AG10803 (cell line): ENCODE measurements at places on chromosomes 7 and 10.

DNA sequence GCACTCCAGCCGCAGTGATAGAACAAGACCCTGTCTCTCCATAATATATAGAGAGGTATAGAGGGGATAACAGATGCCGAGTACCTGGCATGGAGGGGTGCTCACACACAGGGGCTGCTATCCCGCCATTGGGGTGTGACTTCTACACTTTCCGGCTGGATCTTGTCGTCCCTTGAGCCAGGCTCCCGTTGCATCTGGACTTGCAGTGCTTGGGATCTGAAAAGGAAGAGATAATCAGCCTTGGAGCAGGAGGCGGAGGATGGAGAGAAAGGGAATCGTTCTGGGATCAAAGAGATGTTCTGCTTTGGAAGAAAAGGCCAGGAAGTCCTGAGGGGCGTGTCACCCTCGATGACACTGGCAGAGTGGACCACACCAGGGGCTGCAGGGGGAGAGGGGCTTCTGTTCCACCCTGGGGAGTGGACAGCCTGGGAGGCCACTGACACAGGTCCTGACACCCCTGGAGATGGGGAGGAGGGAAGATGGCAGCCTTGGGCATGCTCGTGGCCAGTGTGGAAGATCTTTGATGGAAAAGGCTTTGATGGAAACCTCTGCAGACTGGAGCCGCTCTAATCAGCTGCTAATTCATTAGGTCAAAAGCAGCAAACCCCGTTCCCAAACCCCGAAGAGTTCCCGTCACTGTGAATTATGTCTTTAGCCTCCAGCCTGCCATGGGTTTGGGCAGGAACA, 85.1 kb downstream of the CARD11 start:
- DNase-seq, result no peak

GRCh38 chr10:90751107-90751997, 106.5 kb downstream of the HTR7 start:
- DNase-seq, result peak; percentile 20

DNA sequence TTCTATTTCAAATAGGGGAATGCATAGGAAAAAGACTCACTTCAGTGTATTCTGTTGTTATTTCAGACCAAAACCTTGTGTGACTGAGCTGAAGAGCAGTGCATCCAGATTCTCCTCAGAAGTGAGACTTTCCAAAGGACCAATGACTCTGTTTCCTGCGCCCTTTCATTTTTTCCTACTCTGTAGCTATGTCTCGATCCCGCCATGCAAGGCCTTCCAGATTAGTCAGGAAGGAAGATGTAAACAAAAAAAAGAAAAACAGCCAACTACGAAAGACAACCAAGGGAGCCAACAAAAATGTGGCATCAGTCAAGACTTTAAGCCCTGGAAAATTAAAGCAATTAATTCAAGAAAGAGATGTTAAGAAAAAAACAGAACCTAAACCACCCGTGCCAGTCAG, 12.0 kb downstream of the TET1 start:
- no peak for DNase-seq

- DNase-seq, result peak; percentile 96
These were observed 209.7 kb downstream of the SKIDA1 start for GRCh38 chr10:21315645-21316220.

- DNase-seq, result no peak
These were observed 134.9 kb downstream of the RAMP3 start for GRCh38 chr7:45292481-45292880.

GRCh38 chr7:138170959-138171703, 94.9 kb downstream of the AKR1D1 start:
- DNase-seq, result no peak

DNA sequence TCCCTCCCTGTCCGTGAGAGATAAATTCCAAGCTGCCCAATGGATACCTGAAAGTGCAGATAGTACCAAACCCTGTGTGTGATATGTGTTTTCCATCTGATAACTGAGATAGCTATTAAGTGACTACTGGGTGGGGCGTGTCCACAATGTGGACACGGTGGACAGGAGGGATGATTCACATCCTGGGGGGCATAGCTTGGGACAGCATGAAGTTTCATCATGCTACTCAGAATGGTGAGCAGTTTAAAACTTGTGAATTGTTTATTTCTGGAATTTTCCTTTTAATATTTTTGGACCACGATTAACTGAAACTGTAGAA, 158.6 kb downstream of the CREB5 start:
- DNase-seq, result peak; percentile 22

DNA sequence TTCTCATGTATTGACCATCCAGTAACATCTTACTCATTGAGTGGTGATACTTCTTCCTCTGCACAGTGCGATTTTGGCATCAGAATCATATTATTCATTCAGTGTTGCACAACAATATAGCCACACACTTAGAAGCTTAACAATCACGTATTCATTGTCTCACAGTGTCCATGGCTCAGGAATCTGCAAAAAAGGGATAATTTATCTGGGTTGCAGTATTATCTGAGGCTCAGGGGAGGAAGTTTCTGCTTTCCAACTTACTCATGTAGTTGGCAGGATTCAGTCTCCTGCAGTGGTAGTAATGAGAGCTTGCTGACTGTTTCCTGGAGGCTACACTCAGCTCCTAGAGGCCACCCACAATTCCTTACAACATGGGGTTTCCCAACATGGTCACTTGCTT, 803.6 kb downstream of the SORCS1 start:
- peak; percentile 93 for DNase-seq

- DNase-seq, result no peak
These were observed 51.3 kb downstream of the IKZF1 start for GRCh38 chr7:50355817-50356178.

- no peak for DNase-seq
These were observed 30.6 kb upstream of the C10orf120 start for GRCh38 chr10:122730238-122730637.

DNA sequence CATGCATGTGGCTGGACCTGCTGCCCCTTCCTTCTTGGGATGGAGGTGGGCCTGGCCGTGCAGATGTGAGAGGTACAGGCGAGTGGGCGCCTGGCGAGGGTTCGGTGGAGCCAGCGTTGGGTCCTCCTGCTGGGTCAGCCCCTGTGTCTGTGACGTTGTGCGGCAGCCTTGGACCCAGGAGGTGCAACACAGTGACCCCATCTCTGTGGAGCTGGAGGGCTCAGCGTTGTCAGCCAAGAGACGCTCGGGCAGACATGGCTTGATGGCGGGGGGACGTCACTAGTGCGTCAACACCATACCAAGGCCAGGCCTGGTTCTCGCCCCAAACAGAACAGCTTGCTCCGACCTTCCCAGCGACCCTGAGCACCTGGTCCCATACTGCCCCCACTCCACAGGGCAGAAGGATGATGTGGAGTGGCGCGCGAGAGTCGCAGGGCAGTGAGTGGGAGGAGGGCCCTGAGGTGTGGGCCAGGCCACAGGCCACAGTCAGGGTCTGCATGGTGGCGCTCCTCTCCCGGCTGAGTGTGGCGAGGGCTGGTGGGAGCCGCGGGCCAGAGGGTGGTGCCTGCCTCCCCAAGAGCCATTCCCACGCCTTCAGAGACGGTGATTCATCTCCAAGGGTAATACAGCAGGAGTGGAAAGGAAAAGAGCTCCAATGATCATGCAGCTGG, 184.4 kb downstream of the DNAJB6 start:
- no peak for DNase-seq

GRCh38 chr7:101725921-101726320, 91.5 kb upstream of the CUX1 start:
- no peak for DNase-seq

- DNase-seq, result no peak
These were observed 228.2 kb downstream of the PTEN start for GRCh38 chr10:88091490-88092061.

DNA sequence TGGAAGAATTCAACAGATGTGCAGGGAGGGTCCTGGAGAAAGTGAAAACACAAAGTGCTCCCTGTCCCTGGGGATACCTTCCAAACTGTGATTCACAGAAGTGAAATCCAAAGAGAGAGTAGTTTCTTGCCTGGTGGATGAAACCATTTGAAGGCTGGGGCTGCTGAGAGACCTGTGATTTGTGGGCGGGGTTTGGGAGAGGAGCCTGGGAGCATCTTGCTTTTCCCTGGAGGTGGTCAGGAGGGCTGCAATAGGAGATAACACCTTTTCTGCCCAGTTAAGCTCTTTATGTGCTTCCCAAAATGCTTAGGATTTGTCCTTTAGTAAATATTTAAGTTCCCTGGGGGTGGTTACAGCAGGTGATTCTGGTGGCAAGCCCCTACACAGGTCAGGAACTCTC, 105.3 kb upstream of the TPK1 start:
- DNase-seq, result no peak

DNA sequence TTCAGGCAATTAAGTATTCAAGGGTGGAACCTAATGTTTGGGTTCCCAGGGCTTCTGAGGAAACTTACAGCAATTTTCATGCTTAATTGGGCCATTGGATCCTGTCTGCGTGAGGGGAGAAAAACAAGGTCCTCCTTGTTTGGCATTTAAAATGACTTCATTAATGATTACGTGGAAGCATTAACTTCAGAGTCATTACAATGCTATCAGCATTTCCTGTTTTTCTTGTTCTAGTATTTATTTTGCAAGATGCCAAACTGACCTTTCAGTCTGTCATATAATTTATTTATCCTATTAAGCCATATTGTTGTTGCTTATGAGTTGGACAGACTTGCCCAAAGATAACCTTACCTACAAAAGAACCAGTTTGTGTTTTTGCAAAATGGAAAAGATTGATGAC, 324.1 kb upstream of the LRRN3 start:
- DNase-seq, result no peak

- DNase-seq, result peak; percentile 41
These were observed 252.6 kb upstream of the IGFBP3 start for GRCh38 chr7:46173476-46174195.

GRCh38 chr7:135905355-135905754, 71.8 kb downstream of the MTPN start:
- no peak for DNase-seq

DNA sequence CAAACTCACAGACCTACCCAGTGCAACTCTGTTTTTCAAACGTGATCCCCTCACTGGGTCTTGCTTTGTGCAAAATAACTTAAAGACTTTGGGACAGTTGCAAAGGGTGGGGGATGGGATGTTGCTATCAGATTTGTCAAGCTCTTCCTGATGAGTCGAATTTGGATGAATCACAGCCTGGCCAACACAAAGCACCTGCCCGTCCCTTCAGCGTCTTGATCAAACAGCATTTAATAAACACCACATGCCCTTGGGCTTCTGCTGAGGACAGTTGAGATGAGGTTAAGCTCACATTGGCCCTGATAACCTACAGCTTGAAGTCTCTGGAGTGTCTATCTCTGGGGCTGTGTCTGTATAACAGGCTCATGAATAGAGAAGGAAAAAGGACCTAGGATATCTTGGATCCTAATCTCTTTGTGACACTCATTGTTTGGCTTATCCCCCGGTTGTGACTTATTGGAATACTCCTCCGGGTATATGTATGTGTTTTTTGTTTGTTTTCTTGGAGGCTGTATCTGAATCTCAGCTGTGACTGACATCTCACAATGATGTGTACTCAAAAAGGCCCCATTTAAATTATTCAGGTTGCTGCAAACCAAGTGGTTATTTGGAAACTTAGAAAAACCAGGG, 132.6 kb upstream of the NAMPT start:
- DNase-seq, result no peak

- peak; percentile 96 for DNase-seq
These were observed 740.5 kb downstream of the SORCS1 start for GRCh38 chr10:106424054-106424453.

GRCh38 chr7:80681272-80681885, 42.9 kb downstream of the CD36 start:
- peak; percentile 40 for DNase-seq

DNA sequence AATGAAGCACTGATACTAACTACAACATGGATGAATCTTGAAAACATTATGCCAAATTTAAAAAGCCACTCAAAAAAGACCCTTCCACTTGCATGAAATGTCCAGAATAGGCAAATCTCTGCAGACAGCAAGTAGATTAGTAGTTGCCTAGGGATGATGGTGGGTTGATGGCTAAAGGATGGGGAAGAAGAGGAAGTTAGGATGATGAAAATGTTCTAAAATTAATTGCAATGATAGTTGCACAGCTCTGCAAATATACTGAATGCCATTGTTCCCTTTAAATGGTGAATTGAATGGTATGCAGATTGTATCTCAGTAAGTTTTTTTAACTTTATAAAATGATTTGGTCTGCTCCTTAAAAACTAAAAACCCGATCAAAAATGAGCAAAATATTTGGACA, 7.3 kb upstream of the LIPA start:
- no peak for DNase-seq

DNA sequence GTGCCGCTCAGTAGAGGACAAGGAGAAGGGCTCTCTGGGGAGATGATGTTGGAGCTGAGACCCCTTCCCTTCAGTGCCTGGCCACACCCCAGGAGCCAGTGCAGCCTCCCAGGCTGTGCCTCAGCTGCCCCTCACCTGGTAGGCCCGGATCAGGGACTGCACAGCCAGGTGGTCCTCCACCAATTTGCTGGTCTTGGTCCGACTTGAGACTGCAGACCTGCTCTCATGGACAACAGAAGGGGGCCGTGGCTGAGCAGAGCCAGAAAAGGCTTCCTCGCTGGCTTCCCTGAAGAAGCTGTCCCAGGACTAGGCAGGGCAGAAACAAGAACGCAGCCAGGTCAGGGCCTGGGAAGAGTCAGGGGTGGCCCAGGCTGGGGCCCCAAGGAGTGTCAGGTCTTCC, 5.5 kb downstream of the OGDHL start:
- DNase-seq, result no peak

GRCh38 chr7:4097001-4097609, 585.0 kb upstream of the FOXK1 start:
- no peak for DNase-seq

DNA sequence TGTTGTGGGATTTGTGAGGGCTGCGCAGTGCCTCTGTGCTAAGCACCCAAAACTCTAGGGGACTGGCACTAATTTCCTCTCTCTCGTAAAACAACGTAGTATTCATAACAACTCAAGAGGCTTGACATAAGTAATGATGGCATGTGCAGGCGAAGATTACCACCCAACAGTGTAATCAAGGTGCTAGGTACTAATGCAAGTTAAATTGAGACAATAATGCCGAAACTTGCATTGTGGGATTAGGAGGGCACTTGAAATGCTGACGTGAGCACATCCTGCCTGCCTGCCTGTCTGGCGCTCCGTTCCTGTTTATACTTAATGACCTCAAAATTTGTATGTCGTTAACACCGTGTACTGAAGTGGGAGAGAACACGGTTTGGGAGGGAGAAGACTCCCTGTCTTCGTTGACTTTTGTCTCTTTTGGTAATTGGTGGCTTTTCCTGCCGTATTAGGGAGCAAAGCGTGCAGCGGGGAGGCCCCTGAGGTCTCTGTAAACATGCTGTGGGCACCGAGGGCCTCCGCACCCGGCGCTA, 139.0 kb downstream of the MGMT start:
- DNase-seq, result no peak

GRCh38 chr10:72426986-72427385, 72.3 kb upstream of the DNAJB12 start:
- DNase-seq, result no peak

- no peak for DNase-seq
These were observed 93.4 kb upstream of the ZNF479 start for GRCh38 chr7:57225666-57226065.
